ENCODE measurements at places on chromosomes 2 and 18. TPM values are rescaled to one million over a fixed set of nuclear protein-coding genes. Genes with fewer than 3 reads are reported as not detected.

SCN9A gene
- total RNA-seq, result 58.6 TPM

AUP1 gene
- 73.7 TPM for total RNA-seq

CCT7 gene
- 262 TPM for total RNA-seq

MAT2A gene
- 270 TPM for total RNA-seq

ANKRD30B gene
- total RNA-seq, result under 0.01 TPM

All from fibroblast of lung (primary cell).